ENCODE measurements at places on chromosomes 1 and 21. TPM values are rescaled to one million over a fixed set of nuclear protein-coding genes. Genes with fewer than 3 reads are reported as not detected.

GRCh38 chr1:214494706-214495105, 56.7 kb downstream of the PTPN14 start:
- DNase-seq = no peak

Gene AMY1A
- not detected for total RNA-seq

- no peak for DNase-seq
Observed at GRCh38 chr1:203672346-203672745, 45.7 kb downstream of the ATP2B4 start.

DNA sequence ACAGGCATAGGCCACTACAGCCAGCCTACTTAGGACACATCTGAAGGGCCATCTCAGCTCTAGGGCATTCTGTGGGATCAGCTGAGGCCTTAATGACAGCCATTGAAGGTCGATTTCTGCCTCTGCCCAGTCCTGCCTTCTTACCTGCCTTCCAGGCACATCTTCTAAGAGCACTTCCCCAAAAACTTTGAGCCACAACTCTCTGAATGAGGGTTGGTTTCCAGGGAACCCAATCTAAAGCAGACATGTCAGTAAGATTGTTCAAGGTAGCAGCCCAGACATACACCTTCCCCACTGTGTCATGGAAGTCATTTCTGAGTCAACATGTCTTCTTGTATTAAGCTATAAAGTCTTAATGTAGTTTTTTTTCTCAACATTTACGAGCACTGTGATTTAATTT, 18.2 kb upstream of the SSBP3 start:
- DNase-seq = no peak

DNA sequence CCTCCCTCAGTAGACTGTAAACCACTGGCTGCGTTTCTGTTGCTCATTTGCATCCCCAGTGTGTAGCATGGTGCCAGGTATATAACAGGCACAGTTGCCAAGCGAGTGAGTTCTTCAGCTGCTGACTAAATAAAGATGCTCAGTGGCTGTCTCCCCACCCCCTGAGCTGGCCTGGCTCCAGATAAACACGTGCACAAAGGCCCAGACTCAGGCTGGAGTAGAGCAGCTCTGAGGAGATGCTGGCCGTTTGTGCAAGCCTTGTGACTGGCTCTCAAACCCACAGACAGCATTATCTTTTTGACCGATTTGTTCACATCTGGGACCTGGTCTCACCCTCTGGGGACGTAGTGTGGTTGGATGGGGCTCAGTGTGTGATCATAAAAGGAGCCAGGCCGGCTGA, 7.1 kb downstream of the CHRNB2 start:
- DNase-seq = no peak

DNA sequence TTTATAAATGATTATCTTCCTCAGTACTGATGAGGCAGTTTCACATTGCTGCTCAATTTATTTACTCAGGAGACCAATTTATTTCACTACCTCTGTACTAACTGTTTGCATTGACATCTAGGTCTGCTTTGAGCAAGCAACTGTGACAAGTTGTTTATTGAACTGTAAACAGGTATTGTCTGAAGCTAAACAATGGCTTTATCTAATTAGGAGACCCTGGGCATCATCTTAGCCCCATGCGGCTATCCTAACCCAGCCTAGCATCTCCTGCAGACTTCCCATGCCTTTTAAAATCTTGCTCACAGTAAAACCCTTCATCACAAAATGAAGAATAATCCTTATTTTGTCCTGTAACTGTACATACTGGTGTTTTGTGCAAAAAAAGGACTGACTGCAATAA, 348.2 kb downstream of the RWDD3 start:
- no peak for DNase-seq

DNA sequence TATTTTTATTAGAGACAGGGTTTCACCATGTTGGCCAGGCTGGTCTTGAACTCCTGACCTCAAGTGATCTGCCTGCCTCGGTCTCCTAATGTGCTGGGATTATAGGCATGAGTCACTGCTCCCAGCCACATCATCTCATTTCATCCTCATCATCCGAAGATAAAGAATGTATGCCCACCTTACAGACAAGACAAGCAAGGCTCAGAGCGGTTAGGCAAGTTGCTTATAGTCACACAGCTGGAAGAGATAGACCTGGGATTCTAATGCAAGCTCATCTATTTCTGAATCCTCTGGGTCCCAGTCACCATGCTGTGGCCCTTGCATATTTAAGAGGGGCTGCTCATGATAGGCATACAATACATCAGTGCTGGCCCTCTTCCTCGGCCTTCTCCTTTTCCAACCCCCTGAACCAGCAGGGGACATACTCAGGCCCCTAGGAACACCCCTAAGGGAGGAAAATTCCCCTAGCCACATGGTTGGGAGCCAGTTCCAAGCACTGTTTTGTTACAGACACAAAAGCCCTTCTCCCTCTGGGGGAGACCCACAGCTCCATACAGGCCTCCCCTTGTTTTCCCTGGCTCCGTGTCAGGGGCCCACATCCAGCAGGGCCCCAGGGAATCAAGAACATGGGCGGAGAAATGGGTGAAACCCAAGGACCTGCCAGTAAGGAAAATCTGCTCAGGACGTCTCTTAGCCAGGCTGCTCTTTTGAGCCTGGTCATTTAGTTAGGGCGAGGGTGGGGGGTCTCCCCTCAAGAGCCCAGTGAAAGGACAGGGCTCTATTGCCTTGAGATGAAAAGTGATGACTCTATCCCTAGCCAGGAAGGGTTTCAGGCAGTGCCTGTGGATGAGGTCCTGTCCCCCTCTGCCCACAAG, 6.9 kb downstream of the CSRP1 start:
- DNase-seq = no peak

DNA sequence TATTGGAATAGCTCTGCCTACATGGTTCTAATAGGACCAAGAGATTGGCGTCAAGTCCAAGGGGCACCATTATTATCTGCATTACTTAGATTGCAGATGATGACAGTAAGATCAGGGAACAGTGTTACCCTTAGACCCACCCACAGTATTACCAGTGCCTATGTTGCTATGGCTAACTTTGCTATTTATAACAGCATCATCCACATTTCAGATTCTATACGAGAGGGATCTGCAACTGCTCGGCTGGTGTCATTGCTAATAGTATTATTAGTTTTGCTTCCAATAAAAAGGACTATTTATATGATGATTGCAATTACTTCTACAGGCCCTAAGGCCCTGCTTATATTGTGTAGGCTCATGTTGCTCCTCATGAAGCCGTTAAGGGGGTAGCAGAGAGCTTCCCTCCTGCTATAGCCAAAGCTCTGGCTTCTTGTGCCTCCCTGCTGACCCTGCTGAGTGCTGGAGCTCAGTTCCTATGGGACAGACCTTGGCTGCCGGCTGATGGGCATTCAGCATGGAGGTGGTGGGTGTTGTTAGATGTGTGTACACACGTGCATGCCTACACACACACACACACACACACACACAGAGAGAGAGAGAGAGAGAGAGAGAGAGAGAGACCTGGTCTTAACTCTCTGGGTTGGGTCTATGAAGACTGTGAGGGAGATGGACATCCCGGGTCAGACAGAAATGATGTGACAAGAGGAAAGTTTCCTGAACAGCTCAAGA, 1.3 kb downstream of the BCAN start:
- DNase-seq = no peak

DNA sequence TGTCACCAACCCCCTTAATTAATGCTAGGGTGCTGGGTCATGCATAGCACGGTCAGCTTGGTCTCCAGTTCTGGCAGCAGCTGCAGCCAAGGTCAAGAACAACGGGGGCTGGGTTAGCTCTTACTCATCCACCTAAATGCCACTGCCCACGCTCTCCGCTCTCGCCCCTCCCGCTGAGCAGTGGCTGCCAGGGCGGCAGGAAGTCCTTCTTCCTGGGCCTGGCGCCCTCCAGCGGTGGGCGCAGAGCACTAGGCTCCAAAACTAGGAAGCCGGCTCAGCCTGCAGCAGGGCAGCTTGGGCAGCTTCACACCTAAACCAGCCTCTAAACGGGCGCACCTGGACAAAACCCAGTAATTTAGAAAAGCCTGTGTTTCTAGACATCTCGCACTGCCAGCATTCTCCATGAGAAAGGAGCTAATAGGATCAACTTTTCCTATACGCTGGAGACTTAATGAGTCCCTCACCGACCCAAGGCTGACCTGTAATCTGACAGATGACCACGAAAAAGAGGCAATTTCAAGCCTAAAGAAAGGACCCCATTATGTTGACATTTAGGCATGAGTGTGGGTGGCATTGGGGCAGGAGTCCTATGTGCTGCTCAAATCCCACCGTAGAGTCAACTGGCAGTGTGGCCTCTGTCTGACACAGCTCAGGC, 78.4 kb upstream of the LRRN2 start:
- DNase-seq = peak; percentile 91

GRCh38 chr1:197775282-197776262, at the start of gene DENND1B:
TSS of gene DENND1B (minus strand) at chr1:197775480. CDS start at chr1:197775155, 325 bp downstream.
- peak; percentile 84 for DNase-seq

GRCh38 chr1:186679924-186680244, 339 bp downstream of the PTGS2 start:
- DNase-seq = no peak

- no peak for DNase-seq
Observed at GRCh38 chr1:222616525-222616924, 1.4 kb upstream of the MIA3 start.

Gene PLA2G2D
- not detected for total RNA-seq

Gene PCSK9
- 75.1 TPM for total RNA-seq

- no peak for DNase-seq
Observed at GRCh38 chr1:13779930-13780329, 79.9 kb downstream of the PRDM2 start.

Gene UBL4B
- not detected for total RNA-seq

Gene B3GALNT2
- 30.9 TPM for total RNA-seq

GRCh38 chr21:44984792-44985440, 45.1 kb downstream of the SLX9 start:
- peak; percentile 64 for DNase-seq

Gene DNAH14
- 39.7 TPM for total RNA-seq

DNA sequence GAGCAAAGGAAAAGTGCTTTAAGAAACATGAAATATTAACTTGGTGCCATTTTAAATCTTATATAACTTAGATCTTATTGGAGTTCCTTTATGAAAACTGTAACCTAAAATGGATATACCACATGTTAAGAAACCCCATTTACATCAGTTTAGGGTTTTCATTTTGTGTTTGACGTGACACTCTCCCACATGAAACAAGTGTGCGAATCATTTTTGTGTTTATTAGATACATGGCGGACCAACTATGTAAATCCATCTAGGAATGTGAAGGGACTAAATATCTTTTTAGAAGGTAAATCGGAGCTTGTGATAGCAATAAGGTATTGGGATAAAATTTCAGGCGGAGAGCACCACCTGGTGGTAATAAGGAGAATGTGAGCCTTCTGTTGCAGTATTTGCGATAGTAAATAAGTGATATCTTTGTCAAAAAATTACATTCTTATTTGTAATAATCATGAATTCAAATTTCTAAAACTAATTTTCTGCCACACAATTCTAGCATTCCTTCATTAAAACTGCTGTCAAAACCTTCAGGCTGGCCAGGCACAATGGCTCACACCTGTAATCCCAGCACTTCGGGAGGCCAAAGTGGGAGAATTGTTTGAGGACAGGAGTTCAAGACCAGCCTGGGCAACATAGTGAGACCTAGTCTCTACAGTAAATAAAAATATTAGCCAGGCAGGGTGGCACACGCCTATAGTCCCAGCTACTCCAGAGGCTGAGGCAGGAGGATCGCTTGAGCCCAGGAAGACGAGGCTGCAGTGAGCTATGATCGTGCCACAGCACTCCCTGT, 31.3 kb downstream of the SMAP2 start:
- no peak for DNase-seq

DNA sequence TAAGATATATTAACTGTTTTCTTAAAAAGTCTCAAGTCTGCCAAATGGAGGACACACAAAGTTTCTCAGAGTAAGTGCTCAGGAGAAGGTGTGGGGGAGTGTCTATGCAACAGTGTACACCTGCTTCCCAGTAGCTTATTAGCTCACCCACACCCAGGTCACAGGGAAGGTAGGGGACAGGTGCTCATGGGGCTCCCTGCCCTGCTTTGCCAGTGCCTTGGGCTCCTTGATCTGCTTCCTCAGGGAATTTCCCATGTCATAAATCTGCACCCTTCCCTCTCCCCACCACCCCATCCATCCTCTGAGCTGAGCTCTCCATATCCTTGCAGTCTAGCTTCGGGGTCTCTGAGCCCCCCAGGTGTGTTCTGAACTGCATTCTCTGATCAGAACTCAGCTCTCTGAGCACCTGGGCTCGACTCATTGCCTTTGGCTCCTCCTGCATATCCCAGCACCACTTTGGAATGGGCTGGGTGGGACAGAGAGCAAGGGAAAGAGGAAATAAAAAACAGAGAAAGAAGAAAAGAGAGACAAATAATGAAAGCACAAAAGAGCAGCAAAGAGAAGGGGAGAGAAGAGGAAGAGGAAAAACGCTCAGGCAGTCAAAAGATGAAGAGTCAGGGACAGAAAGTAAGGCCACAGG, 87.0 kb upstream of the ATP1B1 start:
- no peak for DNase-seq

DNA sequence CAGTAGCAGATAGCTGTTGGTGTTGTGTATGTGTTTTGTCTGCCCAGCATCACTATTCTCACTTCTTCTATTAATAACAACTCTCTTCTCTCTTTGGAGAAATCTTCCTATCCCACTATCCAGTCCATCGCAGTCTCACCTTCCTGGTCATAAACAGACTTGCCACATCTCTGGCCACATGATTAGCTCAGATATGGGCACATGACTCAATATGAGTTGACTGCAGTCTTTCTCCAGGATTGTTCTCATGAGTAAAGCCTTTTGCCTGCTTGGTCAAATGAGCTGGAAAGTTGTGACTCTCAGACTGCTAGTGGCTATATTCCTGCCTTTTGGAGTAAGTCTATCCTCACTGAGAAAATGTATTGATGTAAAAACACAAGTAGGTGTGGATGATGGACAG, 32.9 kb upstream of the TADA1 start:
- no peak for DNase-seq

Gene ELF3
- 9.1 TPM for total RNA-seq

DNA sequence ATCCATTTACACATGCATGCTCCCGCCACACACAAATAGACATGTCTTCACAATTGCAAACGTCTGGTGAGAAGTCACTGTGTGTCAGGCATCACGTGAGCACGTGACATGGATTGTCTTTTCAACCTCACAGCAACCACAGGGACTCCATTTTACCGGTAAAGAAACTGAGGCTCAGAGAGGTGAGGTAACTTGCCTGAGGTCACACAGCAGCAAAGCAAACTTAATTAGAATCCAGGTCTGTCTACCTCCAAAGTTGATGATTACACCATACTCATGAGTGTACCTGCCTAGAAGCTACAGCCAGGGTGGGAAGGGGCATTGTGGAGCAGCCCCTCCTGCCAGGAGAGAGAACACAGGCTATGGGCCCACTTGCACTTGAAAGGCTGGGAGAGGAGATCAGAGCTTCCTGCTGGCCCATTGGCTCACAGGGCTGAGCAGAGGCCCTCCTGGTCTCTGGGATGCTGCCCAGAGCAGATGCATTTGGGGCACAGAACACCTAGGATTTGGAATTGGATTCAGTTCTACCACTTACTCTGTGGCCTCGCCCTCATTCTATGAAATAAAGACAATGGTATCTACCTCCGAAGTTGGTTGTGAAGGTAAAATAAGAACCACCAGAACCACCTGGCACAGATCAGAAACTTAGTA, 44.4 kb upstream of the SELENON start:
- DNase-seq = no peak

- no peak for DNase-seq
Observed at GRCh38 chr1:207055386-207056001, 2.4 kb downstream of the PFKFB2 start.

Gene KCNE2
- total RNA-seq = not detected

All from H9 (cell line).